ENCODE measurements at places on chromosomes 2 and 18.

DNA sequence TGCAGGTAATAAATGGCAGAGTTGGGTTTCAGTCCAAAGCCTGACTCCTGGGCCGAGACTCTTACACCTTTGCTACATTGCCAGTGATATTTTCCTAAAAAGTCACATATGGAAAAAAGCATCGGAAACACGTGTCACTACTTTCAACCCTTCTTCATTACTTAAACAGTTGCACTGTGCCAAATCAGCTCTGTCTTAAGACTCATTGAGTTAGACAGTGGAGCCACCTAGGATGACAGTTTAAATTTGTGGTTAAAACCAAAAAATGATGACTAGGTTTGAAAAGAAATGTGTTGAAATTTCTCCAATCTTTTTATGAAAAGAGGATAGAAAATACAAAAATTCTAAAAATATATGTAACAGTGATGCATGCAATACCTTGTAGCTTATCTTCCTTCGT lies 97.5 kb downstream of the TMEM247 start:
- no peaks in the 10 kb centered on the region for H3K4me1 ChIP-seq
- no peak overlapping the region for H3K4me3 ChIP-seq
- no peaks in the 10 kb centered on the region for H3K27me3 ChIP-seq
- DNase-seq = no peak

GRCh38 chr2:85800586-85800985 lies 46.8 kb downstream of the ATOH8 start:
- no peaks in the 10 kb centered on the region for H3K27me3 ChIP-seq
- H3K27ac ChIP-seq = no peak overlapping the region
- H3K36me3 ChIP-seq = no peaks in the 10 kb centered on the region
- H3K4me3 ChIP-seq = no peak overlapping the region
- H3K4me1 ChIP-seq = peaks cover 5% of the 10 kb centered on the region

- peak overlapping the region; percentile 49 for H3K27ac ChIP-seq
- DNase-seq = peak; percentile 85
- peaks cover 26% of the 10 kb centered on the region for H3K4me1 ChIP-seq
- no peaks in the 10 kb centered on the region for H3K36me3 ChIP-seq
- H3K27me3 ChIP-seq = no peaks in the 10 kb centered on the region
Measured at GRCh38 chr2:161981679-161982250, 92.2 kb downstream of the DPP4 start.

DNA sequence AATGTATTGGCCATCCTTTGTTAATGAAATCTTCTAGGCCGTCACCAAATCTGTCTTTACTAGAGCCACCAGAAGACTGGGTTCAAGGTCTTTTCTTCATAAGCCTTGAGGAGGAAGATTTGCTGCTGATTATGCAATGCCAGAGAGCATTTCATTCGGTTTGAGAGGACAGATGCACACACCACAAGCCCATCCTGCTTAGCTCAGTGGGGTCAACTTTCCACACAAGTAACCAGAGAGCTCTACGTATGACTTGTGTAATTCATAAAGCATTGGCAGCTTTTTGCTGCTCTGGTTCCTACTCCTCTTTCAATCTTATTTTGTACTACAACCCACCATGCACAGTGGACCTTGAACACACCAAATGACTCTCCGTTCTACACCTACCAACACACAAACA lies 106.9 kb downstream of the OSR1 start:
- DNase-seq = no peak
- H3K4me3 ChIP-seq = no peak overlapping the region
- H3K36me3 ChIP-seq = no peaks in the 10 kb centered on the region
- no peaks in the 10 kb centered on the region for H3K27me3 ChIP-seq
- H3K27ac ChIP-seq = no peak overlapping the region
- no peaks in the 10 kb centered on the region for H3K4me1 ChIP-seq

GRCh38 chr2:85911814-85912692 lies 23.3 kb upstream of the ST3GAL5 start:
- DNase-seq = no peak
- no peaks in the 10 kb centered on the region for H3K27me3 ChIP-seq
- H3K4me3 ChIP-seq = no peak overlapping the region
- no peak overlapping the region for H3K27ac ChIP-seq

DNA sequence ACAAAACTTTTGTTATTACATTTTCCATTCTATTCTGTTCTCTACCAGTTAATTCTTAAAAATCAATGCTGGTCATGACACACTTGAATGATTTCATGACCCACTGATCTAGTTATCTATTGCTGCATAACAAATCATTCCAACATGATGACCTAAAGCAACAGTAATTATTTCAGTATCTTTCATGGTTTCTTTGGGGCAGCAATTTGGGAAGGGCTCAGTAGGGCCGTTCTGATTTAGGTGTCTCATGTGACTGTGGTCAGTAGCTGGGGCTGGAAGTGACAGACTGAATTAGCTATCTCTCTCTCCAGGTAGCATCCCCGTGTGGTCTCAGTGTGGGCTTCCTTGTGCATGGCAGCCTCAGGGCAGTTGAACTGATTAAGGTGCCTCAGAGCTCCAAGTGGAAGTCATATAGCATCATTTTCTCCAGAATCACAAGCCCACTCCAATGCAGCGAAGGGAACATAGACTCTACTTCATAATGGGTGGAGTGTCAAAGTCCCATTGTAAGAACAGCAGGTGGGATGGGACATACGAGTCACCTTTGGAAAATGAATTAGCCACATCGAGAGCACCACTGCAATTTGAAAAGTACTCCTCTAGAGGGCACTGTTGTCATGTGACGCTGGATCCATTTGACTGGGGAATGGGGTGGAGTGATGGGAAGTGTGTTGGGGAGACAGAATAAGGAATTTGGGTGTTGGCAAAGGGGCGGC lies 39.1 kb upstream of the FAM136A start:
- no peaks in the 10 kb centered on the region for H3K4me1 ChIP-seq
- H3K4me3 ChIP-seq = no peak overlapping the region
- peaks cover 9% of the 10 kb centered on the region for H3K27me3 ChIP-seq
- DNase-seq = peak; percentile 29
- H3K27ac ChIP-seq = no peak overlapping the region
- no peaks in the 10 kb centered on the region for H3K36me3 ChIP-seq

DNA sequence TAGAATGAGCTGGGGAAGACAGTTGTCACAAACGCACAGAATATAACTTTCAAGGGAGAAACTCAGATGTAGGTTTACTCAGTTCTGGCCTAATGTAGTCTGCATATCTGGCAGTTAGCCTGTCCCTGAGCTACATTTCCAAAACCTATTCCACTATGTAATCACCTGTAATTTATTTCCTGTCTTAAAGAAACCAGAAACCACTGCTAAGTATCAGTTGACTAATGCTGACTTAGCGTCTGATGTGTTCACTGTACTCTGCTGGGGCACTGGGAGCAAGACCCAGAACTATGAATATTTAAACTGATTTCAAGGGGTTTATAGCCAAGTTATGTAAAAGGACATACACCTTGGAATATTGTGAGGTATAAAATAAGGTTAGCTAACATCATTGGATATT lies 1995.2 kb upstream of the PIK3C3 start:
- no peaks in the 10 kb centered on the region for H3K27me3 ChIP-seq
- no peaks in the 10 kb centered on the region for H3K4me1 ChIP-seq
- DNase-seq = no peak

DNA sequence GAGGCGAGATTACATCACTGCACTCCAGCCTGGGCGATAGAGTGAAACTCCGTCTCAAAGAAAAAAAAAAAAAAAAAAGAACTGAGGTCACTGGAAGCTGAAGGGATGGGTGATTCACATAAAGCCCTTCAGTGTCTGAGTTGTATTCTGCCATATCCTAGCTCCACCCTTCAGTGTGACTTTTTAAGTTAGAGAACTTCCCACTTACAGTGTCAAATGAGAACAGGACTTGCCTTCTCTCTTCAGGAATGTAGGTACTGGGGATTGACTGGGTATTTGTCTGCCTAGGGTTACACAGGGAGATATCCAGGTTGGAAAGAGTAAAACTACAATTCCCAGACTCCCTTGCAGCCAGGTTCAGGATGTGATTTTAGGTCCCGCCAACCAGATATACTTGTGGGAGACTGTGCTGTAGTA lies 37.9 kb downstream of the EHD3 start:
- no peaks in the 10 kb centered on the region for H3K27me3 ChIP-seq
- no peaks in the 10 kb centered on the region for H3K4me1 ChIP-seq
- no peak overlapping the region for H3K4me3 ChIP-seq
- H3K36me3 ChIP-seq = no peaks in the 10 kb centered on the region
- DNase-seq = no peak
- no peak overlapping the region for H3K27ac ChIP-seq
